ENCODE measurements at places on chromosomes 6 and 20.

- DNase-seq, result no peak
These were observed 49.7 kb upstream of the STK35 start for GRCh38 chr20:2051946-2052345.

- no peak for DNase-seq
These were observed 26.9 kb upstream of the ADTRP start for GRCh38 chr6:11805259-11806053.

DNA sequence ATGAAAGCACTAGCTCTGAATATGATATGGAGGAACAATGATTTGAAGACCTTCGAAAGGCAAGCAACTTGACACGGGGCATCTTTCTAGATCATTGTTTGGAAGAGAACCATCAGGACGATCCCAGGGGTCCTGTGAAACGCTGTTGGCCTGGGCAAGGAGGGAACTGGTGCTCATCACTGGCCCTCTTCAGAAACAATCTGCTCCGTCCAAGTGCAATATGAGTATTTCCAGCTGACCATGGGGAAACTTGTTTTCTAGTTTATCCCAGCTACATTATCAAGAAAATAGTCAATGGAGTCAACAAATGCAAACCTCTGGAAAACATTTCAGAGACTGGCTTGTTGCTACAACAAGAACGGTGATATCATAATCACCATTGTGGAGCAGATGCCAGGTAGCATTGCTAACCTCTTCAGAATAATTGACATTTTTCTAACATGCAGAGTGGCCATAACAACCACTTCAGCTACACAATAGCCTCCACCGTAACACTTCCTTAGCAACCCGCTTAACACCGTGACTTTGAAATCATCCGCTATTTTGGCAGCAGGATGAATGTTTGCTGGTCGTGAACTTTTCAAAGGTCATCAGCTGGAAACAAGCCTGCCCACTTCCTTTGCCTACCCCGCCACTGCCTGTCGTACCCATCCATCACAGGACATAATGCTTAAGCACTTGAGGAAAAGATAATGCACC lies 112.0 kb upstream of the PDE10A start:
- DNase-seq, result no peak

- DNase-seq, result no peak
These were observed 18.8 kb downstream of the HIVEP2 start for GRCh38 chr6:142926177-142926493.

DNA sequence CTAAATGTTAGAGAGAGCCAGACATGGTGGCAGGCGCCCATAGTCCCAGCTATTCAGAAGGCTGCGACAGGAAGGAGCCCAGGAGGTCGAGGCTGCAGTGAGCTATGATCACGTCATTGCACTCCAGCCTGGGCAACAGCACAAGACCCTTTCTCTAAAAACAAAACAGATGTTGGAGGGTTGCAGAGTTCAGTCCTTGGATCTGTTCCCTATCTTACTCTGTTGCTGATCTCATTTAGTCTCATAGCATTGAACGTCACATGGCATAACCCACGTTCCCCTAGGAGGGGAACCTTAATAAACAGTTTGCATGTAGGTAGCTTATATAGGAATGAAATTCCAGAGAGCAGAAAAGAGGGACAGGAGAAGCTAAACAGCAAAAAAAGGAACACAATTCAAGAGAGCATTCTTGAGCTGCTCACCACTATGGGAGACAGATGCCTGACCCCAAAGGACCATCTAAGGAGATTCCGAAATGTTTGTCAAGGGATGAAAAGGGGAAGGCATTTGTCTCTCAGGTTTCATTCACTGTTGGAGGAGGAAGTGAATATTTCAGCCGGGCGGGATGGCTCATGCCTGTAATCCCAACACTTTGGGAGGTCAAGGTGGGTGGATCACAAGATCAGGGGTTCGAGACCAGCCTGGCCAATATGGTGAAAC lies 54.6 kb upstream of the PIM1 start:
- no peak for DNase-seq

- no peak for DNase-seq
These were observed 131.8 kb upstream of the AKAP12 start for GRCh38 chr6:151107897-151108427.

DNA sequence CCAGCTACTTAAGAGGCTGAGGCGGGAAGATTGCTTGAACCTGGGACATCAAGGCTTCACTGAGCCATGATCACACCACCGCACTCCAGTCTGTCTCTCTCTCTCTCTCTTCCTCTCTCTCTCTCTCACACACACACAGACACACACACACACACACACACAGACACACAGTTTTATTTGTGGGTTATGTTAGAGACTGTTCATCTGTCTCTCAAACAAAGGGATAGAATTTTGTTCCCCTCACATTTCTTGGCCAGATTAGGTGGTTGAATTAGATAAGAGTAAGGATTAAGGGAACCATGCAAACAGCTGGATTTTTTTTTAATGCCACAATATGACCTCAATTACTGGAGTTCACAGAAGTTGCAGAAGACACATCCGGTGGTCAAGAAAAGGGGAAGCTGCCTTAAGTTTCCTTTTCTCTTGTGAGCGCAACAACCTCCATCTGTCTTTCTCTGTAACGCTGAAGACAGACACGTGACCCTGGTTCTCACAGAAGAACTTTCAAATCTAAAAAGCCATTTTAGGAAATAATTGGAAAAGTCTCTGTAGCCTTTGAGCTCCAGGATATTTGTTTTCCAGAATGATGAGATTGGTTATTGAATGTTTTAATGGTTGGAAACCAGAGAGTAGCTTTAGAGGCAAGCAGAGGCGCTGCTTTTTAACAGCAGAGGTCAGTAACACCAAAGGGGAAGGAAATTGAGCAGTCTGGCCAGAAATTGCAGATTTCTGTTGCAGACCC lies 32.9 kb upstream of the LGSN start:
- DNase-seq, result peak; percentile 8

DNA sequence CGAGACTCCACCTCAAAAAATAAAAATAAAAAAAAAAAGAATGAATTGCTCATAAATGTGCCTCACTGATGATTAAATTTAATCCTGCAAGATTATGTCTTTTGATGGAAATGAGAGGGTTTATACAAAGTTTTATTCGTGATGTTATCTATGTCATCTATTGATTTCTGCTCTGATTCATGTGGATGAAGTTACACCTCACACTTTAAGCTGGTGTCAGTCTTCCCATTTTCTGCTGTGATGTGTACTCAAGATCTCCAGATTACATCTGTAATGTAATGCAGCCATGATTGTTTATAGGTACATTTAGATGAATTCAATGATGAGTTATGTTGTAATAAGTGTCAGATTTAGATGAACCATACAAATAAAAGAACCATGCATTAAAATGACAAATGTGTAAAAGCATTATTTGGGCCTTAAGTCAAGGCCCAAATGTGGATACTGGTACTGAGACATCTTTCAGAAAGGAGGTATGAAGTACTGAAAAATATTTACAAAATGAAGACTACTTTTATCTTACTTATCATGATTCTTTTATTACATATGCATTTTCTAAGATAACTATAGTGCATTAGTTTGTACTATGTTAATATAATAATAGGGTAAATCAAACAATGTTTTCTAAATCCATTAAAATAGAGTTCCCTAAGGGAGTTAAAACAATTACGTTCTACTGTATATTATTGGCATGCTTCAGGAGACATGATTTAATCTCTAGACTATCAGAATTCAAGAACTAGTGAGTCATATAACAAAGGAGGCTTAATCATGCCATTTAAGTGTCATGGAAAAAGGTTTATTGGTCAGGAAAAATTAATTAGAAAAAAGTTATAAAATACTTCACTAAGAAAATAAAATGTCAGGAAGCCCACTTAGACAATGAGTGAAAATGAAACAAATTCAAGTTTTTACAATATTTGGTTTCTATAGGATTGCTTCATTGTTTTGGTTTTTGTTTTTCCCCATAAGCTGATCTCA lies 34.5 kb downstream of the HCRTR2 start:
- DNase-seq, result no peak

DNA sequence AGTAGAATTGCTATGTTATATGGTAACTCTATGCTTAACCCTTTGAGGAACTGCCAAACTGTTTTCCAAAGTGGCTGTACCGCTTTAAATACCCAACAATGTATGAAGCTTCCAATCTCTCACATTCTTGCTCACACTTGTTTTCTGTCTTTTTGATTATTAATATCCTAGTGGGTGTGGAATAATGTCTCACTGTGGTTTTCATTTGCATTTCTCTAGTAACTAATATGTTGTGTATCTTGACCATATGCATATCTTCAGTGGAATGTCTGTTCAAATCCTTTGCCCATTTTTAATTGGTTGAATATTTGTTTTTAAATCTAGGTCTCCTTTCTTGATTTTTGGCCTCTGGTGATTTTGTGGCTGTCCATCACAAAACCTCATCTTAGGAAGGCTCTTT lies 177.8 kb upstream of the PLCB4 start:
- DNase-seq, result no peak

DNA sequence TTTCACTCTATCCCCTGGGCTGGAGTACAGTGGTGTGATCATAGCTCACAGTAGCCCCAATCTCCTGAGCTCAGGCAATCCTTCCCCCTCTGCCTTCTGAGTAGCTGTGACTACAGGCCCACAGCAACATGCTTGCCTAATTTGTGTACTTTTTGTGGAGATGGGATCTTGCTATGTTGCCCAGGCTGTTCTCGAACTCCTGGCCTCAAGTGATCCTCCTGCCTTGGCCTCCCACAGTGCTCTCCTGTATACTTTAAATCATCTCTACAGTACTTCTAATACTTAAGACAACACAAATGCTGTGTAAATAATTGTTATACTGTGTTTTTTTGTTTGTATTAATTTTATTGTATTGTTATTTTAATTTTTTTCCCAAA lies 39.7 kb upstream of the FAM50B start:
- no peak for DNase-seq

DNA sequence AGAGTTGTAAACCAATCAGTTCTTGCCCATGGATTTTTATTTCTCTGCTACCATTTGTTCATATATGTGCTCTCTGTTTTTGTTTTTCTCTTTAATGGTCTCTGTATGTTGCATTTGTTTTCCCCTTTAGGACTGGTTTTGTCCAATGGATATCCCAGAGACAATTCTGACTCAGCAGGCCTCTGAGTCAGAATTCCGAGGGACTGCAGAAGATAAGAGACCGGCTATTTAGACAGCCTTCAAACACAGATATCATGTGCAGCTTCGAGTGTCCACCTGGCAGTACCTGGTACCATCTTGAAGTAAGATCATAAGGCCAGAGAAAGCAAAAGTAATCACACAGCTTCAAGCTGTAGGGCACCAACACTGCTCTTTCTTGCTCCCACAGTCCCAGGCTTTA lies 125.5 kb downstream of the ELOVL4 start:
- DNase-seq, result no peak
